ENCODE measurements at places on chromosomes 16 and 17.
A peak's percentile ranks its signal among the peaks of the same experiment; 100 is the strongest.

GRCh38 chr17:69572747-69573146, 158.2 kb downstream of the MAP2K6 start:
- no peak for DNase-seq

DNA sequence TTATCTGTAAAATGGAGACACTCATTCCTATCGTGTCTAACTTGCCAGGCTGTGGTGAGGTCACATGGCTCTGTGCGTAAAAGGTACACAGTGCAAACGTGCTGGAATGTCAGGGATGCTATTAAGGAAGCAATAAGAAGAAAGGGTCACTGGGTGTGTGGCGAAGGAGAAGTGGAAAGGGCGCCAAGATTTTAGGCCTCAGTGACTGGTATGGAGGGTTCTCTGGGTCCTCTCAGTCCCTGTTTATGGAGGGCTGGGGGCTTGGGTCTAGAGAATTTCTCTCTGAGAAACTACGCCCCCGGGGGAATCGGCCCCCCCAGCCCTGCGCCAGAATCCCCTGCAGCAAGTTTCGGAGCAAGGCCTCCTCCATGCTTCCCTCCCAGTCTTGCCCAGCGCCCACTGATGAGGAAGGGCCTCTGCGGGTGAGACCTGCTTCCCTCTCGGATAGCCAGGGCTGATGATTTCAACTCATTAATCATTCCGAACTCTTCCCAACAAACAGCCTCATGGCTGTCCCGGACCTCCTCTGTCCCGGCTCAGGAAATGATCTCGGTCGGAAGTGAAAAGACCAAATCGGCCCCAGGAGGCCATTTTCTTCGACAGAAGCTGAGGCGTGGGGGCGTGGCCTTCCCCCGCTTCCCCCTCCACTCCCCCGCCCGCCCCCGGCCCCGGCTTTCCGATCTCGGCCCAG, 1.2 kb upstream of the HEXIM1 start:
- DNase-seq = peak; percentile 74

GRCh38 chr16:11640987-11641817, 27.1 kb upstream of the SNN start:
- peak; percentile 65 for DNase-seq

DNA sequence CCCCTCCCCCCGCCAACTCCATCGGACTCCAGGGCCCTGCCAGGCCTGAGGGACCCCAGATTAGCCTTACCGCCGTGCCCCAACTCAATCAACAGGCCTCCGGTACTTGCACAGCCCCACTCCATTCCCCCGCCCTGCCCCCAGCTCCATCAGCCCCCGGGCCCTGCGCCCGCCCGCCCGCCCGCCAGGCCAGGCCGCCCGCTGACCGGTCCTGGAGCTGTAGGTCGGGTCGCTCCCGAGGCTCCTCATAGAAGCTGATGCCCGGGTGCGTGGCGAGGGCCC, 308 bp downstream of the GTF3C1 start:
- DNase-seq = no peak

DNA sequence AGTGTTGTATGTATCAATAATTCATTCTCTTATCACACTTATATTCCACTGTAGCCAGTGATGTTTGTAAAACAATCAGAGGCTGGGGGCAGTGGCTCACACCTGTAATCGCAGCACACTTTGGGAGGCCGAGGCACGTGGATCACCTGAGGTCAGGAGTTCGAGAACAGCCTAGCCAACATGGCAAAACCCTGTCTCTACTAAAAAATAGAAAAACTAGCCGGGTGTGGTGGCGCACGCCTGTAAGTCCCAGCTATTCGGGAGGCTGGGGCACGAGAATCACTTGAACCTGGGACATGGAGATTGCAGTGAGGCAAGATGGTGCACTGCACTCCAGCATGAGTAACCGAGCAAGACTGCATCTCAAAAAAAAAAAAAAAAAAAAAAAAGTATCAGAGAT, 217.0 kb downstream of the CPPED1 start:
- DNase-seq = no peak
